ENCODE measurements at places on chromosomes 16 and 17.
A peak's percentile ranks its signal among the peaks of the same experiment; 100 is the strongest.

DNA sequence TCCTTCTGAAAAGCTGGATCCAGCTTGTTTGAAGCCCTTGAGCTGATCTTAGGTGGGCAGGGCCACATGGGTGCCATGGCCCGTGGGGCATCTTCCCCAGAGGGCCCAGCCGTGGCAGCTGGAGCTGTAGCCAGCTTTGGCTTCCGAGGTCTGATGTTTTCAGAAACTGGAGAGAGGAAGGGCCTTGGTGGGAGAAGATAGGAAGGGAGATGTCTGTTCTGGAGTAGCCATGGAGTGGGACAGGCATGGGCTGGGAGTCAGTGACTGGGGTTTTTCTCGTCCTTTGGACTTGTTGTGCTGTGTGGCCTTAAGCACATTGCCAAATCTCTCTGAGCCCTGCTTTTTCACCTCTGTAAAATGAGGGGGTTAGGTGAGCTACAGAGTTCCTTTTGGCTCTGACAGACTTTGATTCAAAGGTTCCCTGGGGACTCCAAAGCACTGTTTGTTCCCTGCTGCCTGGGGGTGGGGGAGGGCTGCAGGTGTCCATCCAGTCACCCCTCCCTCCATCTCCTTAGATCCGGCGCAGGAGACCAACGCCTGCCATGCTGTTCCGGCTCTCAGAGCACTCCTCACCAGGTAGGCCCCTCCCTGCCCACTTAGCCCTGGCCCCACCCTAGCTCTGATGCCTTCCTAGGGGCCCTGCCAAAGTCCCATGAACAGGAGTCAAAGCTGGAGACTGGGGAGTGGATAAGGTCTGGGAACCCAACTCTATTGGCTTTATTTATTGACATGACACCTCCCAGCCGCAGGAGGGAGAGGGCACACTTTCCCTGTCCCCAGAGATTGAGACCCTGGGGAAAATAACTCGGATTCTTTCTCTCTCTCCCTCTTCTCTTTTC is 2.1 kb downstream of the PPP1R1B start:
- DNase-seq = no peak

DNA sequence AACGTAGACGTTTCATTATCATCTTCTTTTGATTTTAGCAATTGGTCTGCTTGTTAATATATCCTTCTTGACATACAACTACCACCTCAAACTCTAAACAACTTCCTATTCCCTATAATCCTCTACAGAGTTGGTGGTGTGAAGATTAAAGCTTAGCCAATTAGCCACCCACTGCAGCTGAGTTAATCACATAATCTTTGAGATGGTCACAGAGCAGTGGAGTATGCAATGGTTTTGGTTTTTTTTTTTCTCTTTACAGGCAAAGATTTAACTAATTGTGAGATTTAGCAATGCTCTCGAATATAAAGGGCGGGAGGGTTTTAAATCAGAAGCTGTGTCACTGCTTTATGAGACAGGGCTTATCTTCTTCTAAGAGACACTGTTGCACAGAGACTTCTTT is 37.0 kb downstream of the STX8 start:
- DNase-seq = no peak

DNA sequence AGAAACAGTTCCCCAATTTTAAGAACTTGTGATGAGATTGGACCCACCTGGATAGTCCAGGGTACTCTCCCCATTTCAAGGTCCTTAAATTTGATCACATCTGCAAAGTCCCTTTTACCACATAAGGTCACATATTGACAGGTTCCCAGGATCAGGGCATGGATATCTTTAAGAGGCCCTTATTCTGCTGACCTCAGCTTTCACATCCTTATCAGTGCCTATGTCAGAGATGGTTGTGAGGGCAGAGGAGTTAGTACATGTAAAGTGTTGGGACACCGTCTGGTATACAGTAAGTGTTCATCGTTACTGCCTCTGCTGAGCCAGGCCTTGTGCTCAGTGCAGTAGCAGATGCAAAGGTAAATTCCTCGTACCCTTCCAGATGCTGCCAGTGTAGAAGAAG is 375.4 kb upstream of the ASIC2 start:
- DNase-seq = no peak

- no peak for DNase-seq
Observed at GRCh38 chr16:17776888-17777287, 306.1 kb upstream of the XYLT1 start.

DNA sequence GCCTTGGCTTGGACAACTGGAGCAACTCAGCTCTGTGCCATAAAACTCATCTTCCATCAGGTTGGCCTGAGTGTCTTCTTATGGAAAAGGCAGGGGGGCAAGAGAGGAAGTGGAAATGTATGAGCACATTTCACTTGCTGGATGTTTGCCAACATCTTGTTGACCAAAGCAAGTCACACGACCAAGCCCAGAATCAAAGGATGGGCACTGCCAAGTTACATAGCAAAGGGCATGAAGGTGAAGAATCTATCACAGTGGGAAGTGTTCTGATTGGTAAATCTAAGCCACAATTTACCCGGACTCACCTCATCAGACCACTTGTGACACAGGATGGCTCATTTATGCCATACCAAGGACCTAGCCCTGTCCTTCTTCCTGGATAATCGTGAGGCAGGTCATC is 310.5 kb upstream of the IRX5 start:
- DNase-seq = no peak

GRCh38 chr16:52446080-52446479 is 100.9 kb downstream of the TOX3 start:
- no peak for DNase-seq

DNA sequence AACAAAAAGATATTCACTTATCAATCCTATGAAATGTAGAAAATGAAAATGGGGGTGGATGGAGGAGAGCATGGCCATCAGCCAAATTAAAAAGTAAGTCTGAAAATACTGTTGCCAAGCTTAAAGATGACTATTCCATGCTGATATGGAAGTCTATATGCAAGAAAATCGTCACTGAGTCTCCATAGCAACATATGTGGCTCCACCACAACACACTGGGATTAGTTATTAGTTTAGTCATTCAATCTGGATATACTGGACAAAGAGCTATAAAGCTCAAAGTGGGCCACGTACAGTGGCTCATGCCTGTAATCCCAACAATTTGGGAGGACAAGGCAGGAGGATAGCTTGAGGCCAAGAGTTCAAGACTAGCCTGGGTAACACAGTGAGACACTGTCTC is 24.7 kb upstream of the PSMD7 start:
- no peak for DNase-seq

DNA sequence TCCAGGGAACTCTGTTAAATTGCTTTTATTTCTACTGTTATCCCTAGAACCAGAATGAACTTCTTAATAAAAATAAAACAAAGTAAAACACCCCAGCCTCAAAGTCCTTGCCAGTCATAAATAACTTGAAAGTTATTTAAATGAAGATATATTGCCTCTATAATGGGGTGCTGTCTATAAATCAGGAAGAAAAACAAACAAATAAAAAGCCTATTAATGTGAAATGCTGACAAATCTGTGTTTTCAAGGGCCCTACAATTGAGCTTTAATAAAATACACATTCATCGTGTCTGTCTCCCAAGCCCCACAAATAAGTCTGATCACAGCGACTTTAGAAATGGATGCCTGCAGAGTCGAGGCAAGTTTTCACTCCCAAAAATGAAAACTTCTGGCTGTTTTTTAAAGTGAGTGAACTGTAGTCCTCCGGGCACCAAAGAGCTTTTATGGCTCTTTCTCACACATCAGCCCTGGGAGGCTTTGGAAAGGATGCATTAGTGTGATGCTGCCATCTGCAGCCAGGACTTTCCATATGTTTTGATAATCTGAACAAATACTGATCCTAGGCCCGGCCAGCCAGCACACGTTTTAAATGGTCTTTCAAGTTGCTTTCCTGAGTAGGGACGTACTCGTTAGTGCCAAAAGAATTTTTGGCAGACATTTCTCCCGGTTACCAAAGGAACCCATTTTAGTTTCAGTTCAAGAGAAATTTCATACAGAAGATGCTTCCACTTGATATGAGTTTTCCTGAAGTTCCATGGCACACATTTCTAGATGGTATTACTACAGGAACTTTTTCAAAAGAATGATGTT is 16.3 kb downstream of the NACA2 start:
- DNase-seq = peak; percentile 47

DNA sequence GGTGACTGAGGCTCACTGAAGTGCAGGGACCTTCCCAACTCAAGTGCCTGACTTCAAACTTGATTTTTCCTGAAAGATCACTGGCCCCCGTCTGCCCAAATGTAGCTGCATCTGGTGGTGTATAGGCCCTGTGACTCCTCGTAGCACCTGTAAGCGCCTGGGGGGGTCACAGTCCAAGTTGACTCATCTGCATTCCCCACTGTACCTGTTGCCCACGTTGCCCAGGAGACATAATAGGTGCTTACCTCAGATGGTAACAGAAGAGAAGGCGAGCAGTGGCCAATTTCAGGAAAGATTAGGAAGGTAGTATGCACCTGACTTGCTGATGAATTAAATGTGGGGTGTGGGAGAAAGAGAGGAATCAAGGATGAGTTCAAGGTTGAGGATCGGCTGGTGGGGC is 44.1 kb upstream of the EMP2 start:
- no peak for DNase-seq

DNA sequence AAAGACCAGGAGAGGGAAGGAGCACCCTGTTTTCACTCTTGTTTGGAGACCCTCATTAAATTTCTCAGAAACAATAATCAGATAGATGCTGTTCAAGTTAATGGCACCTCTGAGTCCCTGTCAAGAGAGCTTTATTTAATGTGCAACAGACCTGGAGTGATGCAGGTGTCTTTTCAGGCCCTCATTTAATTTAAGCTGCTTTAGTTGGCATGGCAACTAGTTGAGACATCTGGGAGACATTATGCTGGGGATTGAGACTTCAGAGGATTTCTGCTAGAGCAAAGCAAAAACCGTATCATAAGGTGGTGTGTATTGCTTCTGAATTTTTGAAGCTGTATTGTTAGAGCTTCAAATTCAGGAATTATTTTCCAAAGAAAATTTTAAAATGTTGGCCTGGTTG is 108.5 kb downstream of the NLK start:
- peak; percentile 20 for DNase-seq

DNA sequence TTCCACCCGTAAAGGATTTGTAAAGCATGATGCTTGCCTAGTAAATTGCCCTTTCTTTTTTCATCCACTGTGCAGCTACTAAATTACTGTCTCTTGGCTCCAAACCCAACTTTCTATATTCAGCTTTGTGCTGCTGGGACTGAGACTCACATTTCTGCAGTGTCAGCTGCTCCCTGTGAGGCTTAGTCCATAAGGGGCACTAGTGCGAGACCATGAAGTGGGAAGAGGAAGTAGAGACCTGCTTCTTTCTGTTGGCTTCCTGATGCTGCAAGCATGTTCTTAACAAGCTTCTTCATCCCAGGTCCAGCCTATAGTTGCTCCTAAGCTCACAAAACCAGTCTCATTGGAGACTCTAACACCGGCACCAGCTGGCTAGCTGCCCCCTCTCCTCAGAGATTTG is 74.9 kb upstream of the HS3ST2 start:
- DNase-seq = no peak

DNA sequence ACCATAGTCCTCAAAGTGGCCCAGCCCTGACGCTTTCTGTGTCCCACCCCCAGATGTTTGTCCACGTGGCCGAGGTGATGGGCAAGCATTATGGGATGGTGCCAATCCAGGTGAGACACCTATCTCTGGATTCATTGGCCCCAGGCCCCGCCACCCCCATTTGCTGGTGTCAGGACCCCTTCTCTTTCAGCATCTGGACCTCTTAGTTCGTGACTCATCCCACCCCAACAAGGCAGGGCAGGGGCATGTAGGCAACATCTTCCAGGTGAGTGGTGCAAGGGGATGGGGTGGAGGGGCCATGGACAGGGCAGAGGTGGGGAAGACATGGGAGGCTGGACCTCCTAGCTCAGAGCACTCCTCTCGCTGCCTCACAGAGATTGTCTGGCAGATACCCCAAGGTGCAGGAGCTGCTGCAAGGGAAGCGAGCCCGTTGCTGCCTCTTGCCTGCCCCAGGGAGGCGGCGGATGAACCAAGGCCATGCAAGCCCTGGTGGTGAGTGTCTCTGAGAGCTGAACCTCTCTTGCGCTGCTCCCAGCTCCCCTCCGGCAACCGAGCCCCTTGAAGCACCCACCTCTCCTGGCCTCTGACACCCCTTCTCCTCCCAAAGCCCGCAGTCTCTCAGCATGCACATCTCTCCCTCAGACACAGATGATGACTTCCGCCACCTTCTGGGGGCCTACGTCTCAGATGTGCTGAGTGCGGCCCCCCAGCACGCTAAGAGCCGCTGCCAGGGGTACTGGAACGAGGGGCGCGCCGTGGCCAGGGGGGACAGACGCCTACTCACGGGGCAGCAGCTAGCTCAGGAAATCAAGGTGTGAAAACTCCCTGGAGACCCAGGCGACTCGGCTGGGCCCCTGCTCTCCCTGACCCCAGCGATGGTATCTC is 3.6 kb downstream of the RNF112 start:
- DNase-seq = no peak

DNA sequence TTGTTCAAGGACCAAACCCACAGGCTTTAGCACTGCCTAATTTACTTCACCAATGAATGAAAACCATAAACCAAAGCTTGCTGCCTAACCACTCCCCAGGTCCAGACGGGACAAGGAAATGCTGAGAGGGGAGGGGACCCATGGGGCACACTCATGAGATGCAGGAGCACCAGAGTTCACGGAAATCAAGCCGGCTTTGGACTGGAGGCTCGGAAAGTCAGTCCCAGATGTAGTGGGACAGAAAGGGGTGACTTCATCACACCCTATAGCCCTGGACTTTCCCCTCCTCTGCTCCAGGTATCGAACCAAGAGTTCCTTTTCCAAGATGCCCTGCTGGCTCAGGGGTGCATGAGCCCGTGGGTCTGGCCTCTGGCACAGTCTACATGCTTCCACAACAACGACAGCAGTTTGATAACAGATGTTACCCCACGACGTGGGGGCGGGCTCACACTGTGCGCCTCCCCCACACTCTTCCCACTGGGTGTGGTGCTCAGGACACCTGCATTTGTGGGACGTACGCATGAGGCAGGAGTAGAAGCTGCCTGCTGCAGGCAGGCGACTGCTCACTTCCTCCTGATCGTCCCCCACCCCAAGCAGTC is 63.2 kb downstream of the AMFR start:
- DNase-seq = no peak

DNA sequence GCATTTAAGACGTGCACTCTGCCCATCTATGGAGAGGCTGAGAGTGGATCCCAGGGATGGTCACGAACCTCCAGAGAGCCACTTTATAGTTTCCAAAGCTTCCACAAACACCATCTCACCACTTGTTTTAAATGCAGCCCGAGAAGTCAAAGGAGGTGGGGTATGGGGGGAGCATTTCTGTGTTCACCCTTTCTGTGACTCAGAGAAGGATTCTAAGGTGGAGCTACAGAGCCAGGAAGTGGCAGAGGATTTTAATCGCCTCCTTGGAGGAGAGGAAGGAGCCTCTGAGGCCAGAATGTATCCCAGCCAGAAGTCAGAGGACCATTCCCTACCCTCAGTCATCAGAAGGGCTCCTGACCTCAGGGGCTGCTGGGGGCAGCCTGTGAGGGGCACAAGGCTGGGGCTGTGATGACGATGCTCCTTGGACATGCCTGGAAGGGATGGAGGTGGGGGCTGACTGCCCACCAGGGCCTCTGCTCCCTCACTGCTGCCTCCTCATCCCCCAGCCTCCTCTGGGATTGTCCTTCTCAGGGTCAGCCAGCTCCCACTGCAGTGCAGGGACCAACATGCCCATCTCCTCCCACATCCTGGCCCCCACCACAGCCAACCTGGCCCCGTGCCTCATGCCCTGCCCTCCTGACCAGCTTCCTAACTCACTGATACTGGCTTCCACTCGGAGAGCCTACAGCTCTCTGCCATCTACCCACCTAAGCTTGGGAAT is 2.8 kb downstream of the XYLT2 start:
- DNase-seq = peak; percentile 36
